ENCODE measurements at places on chromosomes 6 and 20.

- no peak for DNase-seq
Observed at GRCh38 chr20:14197097-14197496, 140.3 kb downstream of the FLRT3 start.

DNA sequence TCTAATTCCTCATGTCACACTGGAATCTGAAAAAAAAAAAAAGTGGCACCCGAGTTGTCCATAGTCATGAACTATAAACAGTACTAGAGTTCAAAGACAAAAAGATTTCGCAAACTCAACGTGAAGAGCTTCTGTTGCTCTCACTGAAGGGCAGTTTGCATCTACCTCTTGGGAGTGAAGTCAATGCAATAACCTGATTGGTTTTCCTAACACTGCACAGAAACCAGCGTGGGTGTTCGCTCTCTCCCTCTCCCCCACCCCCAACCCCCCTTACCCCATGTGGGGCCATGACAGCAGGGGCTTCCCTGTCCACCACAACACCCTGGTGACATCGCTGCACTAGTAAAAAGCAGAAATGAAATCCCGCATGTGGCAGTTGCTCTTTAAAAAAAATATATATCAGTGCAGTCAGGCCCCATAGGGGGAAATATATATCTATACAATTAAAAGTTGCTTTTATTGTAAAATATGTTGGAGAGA, 66.9 kb downstream of the GMPR start:
- no peak for DNase-seq

DNA sequence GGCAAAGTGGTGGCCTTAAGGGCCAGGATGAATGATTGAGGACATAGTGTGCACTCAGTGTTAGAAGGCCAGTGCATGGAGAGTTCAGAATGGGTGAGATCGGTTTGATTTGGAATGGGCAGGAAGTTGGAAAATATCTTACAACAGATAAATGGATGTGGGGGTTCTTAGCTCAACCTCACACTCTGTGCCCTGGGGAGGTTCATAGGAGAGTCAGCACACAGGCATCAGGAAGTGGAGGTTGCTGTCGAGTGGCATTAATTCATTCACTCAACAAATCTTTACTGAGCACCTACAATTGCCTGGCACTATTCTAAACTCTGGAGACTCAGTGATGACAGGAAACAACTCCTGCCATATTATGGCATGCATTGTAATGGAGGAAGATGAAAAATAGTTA, 313.7 kb upstream of the SUPT3H start:
- no peak for DNase-seq

DNA sequence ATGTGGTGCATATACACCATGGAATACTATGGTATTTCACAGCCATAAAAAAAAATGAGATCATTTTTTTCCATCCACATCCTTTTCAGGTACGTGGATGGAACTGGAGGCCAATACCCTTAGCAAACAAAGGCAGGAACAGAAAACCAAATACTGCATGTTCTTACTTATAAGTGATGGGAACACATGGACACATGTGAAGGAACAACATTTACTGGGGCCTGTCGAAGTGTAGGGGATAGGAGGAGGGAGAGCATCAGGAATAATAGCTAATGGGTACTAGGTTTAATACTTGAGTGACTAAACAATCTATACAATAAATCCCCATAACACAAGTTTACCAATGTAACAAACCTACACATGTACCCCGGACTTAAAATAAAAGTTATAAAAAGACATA, 30.5 kb downstream of the CCN2 start:
- DNase-seq: no peak

GRCh38 chr6:317060-317447, 24.8 kb downstream of the DUSP22 start:
- DNase-seq: no peak

DNA sequence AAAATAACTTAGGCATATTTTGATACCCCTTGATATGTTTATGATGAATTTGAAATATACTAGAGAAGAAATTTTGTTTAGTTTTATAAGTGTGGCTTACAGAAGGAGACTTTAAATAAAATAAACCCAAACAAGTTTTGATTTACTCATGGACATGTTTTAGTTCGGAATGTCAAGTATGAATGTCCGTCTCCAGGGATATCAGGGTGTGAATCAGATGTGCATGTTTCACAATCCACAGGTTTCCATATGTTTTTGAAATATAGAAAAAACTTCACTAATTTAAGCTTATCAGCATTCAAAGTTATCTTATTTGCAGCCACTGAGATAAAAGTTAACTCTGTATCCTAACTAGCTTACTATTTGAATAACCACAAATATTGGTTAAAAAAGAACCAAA, 51.5 kb downstream of the PLCB1 start:
- no peak for DNase-seq

- DNase-seq: no peak
Observed at GRCh38 chr6:122495612-122496011, 24.0 kb upstream of the SERINC1 start.

DNA sequence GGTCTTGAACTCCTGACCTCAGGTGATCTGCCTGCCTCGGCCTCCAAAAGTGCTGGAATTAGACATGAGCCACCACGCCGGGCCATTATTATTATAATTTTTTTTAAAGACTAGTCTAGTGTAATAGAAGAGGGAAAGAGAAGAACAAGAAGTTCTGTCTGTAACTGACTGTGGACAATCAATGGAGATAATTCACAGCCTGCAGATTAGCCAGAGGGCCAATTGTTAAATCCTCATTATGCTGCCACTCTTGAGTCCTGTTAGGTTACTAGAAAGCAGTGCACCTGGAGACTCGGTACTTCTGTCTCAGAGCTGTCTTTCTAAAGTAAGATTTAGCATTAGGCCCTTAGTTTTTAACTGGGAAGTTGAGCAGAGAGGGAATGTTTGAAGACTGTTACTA, 37.5 kb downstream of the CARMIL1 start:
- DNase-seq: no peak

DNA sequence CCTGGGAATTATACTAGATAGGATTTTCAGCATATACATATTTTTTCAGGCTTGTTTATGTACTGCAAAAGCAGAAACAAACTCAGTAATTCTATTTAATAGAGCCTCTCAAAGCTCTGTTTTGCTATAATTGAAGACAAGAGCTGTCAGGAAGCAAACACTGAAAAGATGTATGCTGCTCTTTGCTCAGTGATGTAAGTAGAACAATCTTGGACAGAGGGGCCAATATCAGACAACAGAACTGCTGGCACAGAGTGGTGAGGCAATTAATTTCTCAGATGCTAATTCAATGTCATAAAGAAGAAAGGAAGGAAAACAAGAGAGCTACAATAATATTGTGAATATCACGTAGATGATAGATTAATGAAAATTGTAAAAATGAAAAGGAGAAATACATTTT, 663.3 kb upstream of the ADGRB3 start:
- no peak for DNase-seq

- DNase-seq: no peak
Observed at GRCh38 chr6:119196715-119197114, 118.3 kb upstream of the FAM184A start.

DNA sequence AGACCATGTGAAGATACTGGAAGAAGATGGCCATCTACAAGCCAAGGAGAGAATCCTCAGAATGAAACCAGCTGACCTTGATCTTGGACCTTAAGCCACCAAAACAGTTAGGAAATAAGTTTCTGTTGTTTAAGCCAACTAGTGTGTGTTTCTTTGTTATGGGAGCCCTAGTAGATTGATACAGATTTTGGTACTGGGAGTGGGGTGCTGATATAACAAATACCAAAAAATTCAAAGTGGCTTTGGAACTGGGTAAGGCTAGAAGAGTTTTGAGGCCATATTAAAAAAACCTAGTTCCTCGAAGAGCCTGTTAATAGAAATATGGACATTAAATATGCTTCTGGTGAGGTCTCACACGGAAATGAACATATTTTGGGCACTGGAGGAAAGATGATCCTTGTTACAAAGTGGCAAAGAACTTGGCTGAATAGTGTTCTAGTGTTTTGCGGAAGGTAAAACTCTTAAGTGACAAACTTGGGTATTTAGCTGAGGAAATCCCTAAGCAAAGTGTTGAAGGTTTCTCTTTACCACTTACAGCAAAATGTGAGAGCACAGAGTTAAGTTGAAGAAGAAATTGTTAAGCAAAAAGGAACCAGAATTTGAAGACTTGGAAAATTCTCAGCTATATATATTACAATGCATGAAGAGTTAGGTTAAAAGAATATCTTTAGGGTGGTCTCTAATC, 55.1 kb upstream of the CD83 start:
- no peak for DNase-seq

- DNase-seq: no peak
Observed at GRCh38 chr6:44342052-44342451, 398 bp upstream of the SPATS1 start.

- no peak for DNase-seq
Observed at GRCh38 chr20:63269724-63270123, 2.9 kb upstream of the ARFGAP1 start.

- no peak for DNase-seq
Observed at GRCh38 chr6:147867433-147868226, 359.1 kb downstream of the SAMD5 start.

DNA sequence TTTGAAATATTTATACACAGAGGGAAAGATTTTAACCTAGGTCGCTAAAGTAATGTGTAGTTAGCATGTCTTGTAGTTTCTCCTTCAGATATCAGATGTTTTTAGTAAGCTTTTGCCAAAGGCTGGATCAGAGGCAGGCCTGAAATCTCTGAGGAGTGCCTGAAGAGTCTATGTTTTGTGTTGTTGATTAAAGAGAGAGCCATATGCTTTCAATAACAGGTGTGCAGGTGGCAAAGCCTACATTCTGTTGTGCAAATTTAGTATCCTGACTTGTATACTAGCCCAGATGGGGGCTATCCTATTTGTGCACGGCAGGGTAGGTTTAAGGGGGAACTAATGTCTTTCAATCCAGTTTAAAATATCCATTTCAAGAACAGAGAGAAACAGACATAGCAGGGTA, 167.1 kb upstream of the ATXN1 start:
- no peak for DNase-seq

DNA sequence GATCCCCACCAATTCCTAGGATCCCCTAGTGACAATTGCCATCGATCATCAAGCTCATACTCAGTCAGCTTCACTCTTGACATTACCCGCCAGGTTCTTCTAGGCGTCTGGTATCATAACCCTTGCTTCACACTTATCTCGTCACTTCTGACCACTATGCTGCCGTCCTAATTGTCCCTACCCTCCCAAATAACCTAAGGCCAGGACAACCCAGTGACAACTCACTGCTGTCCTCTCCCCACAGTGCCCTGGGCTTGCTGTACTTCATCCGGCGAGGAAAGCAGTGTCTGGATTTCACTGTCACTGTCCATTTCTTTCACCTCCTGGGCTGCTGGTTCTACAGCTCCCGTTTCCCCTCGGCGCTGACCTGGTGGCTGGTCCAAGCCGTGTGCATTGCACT, 3.7 kb downstream of the SYS1 start:
- no peak for DNase-seq

- DNase-seq: no peak
Observed at GRCh38 chr6:85285114-85285513, 164.8 kb upstream of the NT5E start.

DNA sequence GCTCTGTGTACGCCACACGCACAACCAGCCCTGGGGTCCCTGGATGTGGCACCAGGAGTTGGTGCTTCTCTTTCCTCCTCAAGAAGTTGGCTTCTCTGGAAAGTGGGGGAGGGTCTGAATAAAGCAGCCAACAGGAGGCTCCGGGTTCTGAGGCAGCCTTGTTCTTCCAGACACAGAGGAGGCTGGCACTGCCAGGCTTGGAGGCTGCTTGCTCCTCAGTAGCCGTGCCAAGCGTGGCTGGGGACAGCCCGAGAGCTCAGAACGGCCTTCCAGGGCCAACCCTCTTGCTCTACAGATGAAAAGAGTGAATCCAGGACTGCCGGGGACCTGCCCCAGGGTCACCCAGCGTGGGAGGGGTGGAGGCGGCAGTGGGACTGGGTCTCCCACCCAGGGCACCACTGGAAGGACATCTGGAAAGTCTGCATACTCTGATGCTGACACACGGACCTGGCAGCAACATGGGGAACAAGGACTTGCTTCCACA, 70.4 kb downstream of the SLC22A23 start:
- no peak for DNase-seq

- DNase-seq: no peak
Observed at GRCh38 chr6:109524129-109524528, 41.1 kb upstream of the ZBTB24 start.

GRCh38 chr6:5191222-5191621, 69.5 kb downstream of the LYRM4 start:
- no peak for DNase-seq

GRCh38 chr20:56358070-56358469, 704 bp upstream of the FAM210B start:
- no peak for DNase-seq

GRCh38 chr6:166075186-166075585, 92.5 kb downstream of the TBXT start:
- no peak for DNase-seq

- no peak for DNase-seq
Observed at GRCh38 chr6:16201706-16202105, 36.7 kb upstream of the GMPR start.

DNA sequence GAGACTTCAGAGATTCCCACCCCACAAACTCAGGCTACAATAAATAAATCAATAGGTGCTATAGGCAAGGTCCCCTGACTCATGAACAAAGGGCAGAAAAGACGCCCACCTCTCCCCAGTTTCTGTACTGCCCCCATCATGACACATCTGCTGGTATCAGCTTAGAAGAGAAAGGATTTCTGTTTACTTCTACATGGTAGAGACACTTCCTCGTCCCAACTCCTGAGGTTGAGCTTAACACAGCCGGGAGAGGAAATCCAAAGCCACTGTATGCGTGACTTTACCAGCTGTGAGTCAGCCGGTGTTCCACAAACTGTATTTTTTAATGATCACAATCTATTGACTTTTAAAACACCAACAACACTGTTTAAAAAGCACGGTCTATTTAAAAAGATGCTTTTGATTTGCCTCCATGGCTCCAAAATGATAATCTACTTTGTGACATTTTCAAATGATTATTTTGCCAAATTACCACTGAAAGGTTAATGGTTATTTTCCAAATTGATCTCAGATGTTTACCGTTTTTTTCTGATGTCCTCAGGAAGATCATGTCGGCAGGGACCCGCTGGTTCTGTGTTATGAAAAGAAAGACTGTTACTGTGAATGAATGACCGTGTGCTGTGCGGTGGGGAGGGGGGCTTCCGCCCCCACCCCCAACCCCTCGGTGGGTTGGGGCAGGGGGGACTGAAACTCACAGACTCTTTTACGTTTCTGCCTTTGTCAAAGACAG, 72.5 kb downstream of the ATP9A start:
- DNase-seq: no peak

GRCh38 chr6:145898376-145898775, 65.8 kb downstream of the SHPRH start:
- no peak for DNase-seq

- DNase-seq: no peak
Observed at GRCh38 chr6:121333196-121333595, 1.1 kb downstream of the TBC1D32 start.

GRCh38 chr6:47631797-47632196, 66.6 kb upstream of the ADGRF4 start:
- DNase-seq: no peak

DNA sequence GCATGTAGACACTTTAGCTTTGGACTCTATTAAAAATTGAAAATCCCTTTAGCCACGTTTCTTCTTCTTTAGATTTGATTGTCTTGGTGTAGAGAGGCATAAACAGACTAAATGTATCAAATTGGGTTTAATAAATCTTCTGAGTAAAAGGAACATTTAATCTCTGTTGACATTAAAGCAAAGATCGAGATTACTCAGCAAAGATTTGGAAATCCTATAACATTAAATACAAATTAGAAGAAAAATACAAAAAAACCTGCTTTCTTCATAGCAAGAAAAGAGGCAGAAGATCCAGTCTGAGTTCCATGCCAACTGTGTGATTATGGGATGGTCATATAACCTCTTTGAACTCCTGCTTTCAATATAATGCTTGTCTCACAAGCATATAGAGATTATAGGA, 172.3 kb downstream of the GJA1 start:
- DNase-seq: no peak

Measured in body of pancreas (tissue), 4 donors.